ENCODE measurements at places on chromosomes 4 and X. TPM values are rescaled to one million over a fixed set of nuclear protein-coding genes. Genes with fewer than 3 reads are reported as not detected.

NRK gene
- total RNA-seq = not detected

PTCHD1 gene
- under 0.01 TPM for total RNA-seq

LARP1B gene
- total RNA-seq = 11.2 TPM

FAM241A gene
- total RNA-seq = 2.7 TPM

PRRG1 gene
- 6.9 TPM for total RNA-seq

OPRPN gene
- total RNA-seq = not detected

TEC gene
- 6.3 TPM for total RNA-seq

Data from esophagus mucosa (tissue), 1 donor.